ENCODE measurements at places on chromosomes 4 and X.

- DNase-seq = no peak
Observed at GRCh38 chrX:7330556-7330955, 182.6 kb upstream of the PUDP start.

DNA sequence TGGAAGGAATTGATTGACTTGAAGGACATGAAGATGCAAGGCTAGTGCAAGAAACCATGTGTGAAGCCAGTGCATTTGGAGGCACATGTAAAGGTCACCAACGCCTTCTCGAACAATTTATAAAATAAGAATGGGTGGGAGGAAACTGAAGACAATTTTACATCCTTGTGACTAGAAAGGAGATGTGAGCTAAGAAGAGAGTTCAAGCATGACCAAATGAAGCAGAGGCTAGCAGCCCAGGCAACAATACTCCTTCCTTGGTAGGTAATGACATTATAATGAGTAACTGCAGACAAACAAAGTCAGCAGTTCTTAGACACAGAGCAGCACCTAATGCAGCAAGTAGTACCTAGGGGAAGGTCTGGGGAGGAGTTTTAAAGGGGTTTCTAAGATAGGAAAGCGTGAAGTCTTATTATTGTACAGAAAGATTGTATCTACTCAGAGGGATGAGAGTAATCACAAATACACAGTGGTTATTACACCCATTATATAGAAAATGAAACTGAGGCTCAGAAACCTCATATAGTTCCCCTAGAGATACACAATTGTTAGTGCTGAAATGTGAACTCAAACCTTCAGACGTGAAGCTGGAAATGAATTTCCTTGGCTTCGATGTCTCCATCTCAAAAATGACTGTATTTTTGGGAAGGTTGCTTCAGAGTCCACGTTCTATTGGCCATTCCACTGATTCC lies 56.1 kb downstream of the ATXN3L start:
- no peak for DNase-seq

DNA sequence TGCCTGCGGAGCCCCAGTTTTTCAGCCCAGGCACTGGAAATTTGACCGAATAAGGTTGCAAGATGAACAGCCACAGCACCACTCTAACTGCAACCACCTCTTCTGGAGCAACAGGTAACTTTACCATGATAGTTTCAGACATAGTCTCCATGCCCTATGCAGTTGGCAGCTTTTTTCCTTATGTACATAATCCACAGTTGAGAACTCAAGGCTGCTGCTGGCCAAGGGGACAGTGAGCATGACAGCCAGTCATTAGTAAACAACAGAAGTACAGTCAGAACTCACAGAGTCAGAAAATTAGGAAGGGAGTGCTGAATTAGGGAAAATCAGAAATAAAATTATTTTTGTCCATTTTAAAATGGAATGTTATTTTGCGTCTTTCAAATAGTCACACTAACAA lies 192.7 kb upstream of the NHS start:
- DNase-seq = no peak

DNA sequence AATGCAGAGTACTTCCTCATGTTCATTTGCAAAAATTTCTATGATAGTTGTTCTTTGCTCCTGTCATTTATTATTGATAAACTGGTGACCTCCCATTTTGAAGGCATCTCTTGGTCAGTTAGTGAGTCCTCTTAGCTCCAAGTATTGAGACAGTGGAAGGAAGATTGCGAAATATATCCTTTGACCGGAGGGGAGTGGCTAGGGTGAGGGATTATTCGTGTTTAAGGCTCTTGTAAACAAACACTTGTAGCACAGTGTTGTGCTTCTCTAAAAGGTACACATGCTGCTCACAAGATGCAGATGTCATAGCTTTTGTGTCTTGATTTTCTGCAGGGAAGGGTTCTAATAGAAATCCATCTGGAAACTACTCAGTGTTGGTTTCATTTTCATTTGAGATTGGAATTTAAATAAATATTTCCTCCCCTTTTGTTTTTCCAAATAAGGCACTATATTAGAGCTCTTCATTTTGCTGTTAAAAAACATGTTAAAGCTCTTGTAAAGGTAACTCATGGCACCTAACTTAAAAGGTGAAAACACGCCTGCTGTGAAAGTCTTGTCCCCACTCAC lies 21.8 kb downstream of the TXLNG start:
- no peak for DNase-seq

GRCh38 chrX:129741880-129742758 lies 3.3 kb downstream of the XPNPEP2 start:
- DNase-seq = no peak

DNA sequence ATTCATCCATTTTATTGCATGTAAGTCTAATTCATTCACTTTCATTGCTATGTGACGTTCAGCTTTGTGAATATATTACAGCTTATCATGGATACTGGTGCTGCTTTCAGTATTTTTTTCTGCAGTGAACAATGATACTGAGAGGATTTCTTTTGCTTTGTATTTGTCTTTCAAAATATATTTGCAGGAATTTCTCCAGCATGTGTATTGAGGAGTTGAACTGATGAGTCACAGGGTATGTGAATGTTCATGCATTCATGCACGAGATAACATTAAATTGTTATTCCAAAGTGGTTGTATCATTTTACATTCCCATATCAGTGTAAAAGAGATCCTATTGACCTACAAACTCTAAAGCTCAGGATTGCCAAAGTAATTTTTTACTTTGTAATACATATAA lies 283.8 kb upstream of the ARSJ start:
- DNase-seq = no peak

- no peak for DNase-seq
Observed at GRCh38 chr4:71303850-71304249, 35.0 kb upstream of the SLC4A4 start.

DNA sequence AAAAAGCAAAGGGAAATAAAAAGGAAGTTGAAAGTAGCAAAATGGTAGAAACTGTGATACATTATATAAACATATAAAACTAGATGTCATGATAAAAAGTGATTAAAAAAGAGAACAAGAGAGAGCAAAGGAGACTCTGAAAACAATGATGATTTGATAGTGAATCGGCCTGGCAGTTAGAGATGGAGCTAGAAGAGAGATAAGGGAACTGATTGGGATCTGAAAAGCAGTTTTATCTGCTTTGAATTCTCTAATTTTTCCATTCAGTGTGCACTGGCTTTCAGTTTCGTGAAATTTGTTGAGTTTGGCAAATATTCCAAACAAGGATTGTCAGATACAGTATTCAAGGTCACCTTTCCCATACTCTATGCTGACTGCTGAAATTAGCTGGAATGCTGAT lies 21.9 kb upstream of the CCSER1 start:
- DNase-seq = no peak

DNA sequence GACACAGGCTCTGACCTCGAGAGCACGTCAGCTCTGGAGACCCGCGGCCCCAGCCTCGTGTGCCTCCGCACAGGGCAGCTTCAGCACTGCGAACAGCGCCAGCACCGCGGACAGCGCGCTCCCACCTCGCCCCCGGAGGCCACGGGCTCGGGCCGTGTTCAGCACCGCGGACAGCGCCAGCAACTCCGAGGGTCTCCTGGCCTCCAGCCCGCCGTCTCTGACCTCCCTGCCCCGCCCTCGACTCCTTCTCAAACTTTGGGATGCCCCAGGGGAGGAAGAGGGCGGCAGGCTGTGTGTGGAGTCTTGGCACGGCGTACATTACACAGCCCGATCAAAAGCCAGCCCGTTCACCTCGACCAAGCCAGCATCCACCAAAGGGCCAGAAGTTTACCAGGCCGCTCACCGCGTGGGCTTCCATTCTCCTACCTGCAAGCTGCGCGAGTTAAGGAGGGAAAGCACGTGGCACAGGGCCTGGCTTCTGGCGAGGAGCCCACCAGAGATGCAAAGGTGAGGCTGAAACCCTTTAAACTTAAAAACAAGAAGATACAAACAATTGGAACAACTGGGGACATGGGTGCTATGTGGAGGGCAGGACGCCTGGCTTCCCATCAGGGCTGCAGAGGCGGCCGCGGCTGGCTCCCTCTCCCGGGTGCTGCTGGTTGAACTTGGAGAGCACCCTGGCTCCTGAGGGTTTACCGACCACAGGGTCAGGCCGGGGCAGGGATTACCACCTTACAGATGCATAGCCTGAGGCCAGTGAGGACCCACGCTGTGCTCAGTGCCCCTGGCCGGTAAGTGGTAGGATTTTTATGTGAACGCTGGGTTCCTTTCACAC lies 4.5 kb upstream of the NKX1-1 start:
- DNase-seq = no peak

DNA sequence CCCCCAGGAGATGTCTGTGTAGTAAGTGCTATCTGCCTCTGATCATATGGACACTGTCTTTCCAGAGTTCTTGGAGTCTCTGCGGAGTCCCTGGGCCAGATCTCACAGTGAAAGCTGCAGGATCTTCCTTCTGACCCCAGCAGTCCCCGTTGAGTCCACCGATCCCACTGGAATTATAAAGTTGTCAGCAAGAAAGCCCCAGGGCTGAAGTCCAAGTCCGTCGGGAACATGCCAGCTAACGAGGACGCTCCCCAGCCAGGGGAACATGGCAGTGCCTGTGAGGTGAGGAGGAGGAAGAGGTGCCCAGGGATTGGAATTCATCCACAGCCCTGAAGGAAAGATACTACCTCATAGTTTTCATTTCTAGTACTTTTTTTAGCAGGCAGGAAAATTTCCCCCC lies 9.3 kb downstream of the ZNF81 start:
- no peak for DNase-seq

DNA sequence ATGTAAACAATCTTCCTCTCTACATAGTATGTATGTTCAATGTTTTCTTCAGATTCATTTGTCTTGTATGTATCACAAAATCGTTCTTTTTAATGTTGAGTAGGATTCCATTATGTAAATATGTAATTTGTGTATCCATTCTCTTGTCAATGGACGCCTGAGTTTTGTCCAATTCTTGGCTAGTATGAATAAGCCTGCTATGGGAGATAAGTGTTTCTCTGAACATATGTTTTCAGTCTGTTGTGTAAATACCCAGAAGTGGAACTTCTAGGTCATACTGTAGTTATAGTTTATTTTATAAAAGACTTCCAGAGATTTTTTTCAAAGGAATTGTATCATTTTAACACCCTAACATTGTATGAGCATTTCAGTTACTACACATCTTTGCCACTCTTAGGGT lies 2.8 kb downstream of the SMIM31 start:
- DNase-seq = no peak

GRCh38 chr4:25750874-25751273 lies 95.2 kb downstream of the SLC34A2 start:
- no peak for DNase-seq

- no peak for DNase-seq
Observed at GRCh38 chrX:118736394-118737010, 9.1 kb downstream of the IL13RA1 start.

DNA sequence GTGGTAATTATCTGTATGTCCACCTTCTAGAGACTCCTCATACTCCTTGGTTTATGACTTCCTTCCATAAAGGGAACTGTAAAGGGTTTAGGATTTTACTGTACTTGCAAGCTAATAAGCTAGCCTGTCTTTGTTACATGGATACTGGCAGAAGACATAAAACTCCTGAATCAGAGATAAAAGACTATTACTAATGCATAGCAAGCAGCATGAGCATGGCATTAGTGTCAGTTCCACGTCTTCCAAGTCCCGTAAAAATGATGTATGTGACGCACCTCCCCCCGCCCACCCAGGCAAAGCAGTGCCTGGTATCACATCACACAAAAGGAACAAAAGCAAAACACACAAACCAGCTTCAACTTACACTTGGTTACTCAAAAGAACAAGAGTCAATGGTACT lies 71.0 kb downstream of the SLC10A6 start:
- DNase-seq = no peak

DNA sequence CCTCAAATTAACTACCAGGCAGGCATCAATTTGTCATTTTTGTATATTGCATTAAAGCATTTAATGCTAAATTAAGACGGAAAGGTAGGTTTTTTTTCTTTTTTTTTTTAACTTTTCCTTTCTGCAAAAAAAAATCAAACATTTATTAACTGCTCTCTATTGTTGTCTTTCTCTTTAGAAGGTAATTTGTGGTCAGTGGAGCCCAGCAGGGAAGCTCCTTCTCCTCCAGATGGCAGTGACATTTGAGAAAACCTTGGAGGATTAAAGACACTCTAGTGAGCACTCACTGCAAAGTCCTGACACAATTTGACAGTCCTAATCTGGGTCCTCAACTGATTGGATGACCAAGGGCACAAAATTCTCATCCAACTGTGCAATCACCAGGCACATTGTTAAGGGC lies 102.4 kb downstream of the SLIT2 start:
- no peak for DNase-seq

GRCh38 chr4:19992471-19993093 lies 259.1 kb upstream of the SLIT2 start:
- no peak for DNase-seq

- DNase-seq = no peak
Observed at GRCh38 chrX:38138157-38138891, 82.3 kb downstream of the SRPX start.

- DNase-seq = no peak
Observed at GRCh38 chrX:11886745-11887144, 128.7 kb downstream of the MSL3 start.

GRCh38 chrX:82734140-82734539 lies 774.0 kb upstream of the POU3F4 start:
- DNase-seq = no peak

- no peak for DNase-seq
Observed at GRCh38 chrX:18871970-18872369, 111.9 kb downstream of the PHKA2 start.

DNA sequence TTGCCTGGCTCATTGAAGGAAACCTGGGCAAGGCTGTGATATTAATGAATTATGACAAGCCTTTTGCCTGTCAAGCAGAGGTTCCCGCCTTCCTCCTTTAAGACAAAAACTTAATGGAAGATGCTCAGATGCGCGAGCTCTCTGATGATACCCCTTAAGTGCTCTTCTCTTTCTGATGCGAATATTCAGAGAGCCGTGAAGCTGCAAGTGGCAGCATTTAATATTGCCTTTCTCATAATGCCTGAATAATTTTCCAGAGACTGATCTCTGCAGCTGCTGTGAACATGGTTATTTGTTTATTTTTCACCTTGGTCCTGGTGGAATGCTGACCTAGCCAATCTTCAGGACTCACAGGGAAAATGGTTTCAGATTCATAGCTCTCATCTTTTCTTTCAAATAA lies 251.8 kb downstream of the TENM3 start:
- no peak for DNase-seq

DNA sequence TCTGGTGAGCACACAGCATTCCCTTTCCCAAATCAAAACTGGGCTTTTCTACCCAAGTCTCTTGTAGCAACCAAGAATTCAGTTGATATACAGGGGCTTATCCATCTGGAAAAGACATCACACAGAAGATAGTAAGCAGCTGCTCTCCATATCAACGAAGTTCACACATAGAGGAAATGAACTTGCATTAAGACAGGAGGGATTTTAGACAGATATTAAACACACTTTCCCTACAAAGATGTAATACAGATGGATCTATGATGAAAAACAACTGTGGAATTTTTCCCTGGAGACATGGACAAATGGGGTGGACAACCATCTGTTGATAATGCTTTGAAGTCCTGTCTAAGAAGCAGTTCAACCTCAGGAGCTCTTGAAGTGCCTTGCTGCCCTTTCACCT lies 9.8 kb upstream of the PDE5A start:
- DNase-seq = no peak

- no peak for DNase-seq
Observed at GRCh38 chr4:161256716-161257115, 907.1 kb downstream of the FSTL5 start.
